ENCODE measurements at places on chromosomes 3 and 15. TPM values are rescaled to one million over a fixed set of nuclear protein-coding genes. Genes with fewer than 3 reads are reported as not detected.

- peak; percentile 27 for DNase-seq
These were observed 84.6 kb upstream of the COL6A5 start for GRCh38 chr3:130260918-130261317.

- peak; percentile 87 for DNase-seq
These were observed at the start of gene SNX22 for GRCh38 chr15:64151727-64152506. TSS of gene SNX22 (plus strand) at chr15:64151731. CDS start at chr15:64151776, 45 bp downstream.

DNA sequence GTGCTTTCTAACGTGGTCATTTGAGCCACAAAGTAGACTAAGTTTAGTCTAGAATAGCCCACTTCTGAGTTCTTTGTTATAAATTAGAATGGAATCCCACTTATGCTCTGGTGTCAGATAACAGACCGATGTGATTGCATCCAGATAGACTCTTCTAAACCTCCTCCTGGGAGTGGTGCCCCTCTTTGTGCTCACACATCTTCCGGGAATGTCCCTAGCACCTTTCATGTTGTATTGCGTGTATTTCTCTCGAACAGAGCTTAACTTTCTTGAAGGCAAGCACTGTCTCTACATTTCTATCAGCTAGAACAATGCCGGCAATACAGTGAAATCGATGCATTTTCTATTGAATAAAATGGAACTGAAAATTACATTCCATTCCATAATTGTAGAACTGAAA lies 23.0 kb downstream of the CP start:
- no peak for DNase-seq

DNA sequence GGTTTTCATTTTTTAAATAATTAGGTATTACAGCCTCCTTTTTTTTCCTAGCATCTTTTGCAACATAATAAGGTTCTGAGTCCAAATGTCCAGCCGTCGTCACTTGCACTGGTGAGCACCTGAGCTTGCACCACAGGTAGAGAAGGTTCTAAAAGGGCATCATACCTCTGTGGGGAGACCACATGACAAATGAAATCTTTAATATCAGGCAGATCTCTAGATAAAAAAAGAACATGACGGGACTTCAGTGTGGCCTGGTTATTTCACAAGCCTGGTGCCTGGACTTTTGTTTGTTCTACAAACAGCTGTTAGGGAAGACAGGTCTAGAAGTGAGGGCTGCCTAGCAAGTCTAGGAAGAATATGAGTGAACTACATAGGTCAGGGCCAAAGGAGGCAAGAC lies 3.6 kb downstream of the ZBED2 start:
- DNase-seq = peak; percentile 38

- peak; percentile 36 for DNase-seq
These were observed 36.9 kb downstream of the SENP8 start for GRCh38 chr15:72155003-72155621.

Gene IMPG2
- 0.36 TPM for total RNA-seq

DNA sequence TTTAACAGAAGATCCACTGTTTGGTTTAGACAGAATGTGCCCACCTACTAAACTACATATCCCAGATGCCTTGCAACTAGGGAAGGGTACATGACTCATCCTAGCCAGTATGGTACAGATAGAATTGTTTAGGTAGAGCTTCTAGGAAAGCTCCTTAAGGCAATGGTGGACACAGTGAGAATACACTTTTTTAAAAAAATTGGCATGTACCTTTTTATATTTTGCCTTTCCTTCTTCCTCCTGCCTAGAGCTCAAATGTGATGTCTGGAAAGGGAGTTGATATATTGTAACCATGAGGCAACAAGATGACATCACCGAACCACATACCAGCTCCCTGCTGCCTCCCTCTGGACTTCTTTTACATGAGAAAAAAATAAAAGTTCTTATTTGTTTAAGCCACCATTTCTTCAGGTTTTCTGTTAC lies 14.4 kb upstream of the C3orf80 start:
- peak; percentile 31 for DNase-seq

DNA sequence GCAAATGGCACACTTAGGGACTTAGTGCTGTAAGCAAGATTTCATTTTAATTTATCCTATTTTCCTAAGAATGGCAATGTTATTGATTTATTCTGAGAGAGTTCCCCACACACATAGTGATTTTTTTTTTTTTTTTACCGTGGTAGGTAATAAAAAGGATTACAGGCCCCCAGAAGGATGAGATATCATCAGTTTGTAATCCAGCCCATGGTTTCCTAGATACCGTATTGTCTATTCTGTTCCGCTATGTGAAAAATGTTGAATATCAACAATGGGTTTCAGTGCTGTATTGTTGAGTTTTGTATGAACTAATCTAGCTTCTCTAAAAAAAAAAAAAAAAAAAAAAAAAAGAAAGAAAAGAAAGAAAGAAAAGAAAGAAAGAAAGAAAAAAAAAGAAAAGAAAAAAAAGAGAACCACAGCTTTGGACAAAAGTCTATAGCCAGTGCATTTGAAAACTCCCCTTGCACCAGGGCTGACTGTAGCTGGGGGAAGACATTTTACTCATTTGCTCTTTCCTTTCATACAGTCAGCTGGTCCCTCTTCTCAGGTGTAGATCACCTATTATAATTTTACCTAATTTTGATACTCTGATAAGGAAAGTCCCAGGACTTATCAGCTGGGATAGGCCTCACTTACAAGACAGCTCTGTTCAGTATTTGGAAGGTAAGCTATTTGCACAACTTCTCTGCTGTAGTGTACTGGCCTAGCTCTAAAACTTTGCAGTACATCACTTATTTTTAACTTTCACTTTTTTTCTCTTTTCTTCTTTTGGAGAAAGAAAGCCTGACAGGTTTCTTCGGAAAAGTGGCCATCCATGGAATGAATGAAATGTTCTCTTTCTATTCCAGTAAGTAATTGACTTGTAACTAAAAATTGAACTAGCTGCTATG lies 101.4 kb upstream of the SOX2 start:
- DNase-seq = no peak

Gene GOLGA8G
- not detected for total RNA-seq

Gene FGD5
- under 0.01 TPM for total RNA-seq

Gene ARID3B
- total RNA-seq = 2.7 TPM

Gene CILP
- total RNA-seq = under 0.01 TPM

DNA sequence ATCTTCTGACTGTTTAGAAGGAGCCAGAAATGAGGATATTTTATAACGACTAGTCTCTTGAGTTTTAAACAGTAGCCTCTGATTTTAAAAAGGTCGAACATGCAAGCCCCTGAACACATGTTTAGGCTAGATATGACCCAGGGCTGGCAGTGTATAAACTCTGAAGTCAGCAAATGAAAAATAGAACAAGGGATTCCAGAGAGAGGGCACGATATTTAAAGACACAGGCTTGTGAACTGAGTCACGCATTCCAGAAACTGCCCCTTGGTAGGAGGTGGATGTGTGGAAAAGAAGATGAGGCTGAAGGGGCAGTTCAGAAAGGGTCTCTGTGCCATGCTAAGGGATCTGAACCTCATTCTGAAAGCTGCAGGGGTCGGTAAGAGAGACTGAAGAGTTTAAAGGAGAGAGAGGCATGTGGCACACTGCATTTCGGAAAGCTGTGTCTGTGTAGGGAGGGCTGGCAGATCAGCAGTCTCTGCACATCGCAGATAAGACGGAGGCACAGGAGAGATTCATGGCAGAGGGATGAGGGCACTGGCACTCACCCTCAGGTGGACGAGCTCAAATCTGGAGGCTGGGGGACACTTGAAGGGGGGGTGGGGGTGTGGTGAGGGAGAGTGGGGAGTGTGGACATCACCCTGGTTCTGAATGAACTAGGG lies 22.1 kb downstream of the ST8SIA2 start:
- no peak for DNase-seq

DNA sequence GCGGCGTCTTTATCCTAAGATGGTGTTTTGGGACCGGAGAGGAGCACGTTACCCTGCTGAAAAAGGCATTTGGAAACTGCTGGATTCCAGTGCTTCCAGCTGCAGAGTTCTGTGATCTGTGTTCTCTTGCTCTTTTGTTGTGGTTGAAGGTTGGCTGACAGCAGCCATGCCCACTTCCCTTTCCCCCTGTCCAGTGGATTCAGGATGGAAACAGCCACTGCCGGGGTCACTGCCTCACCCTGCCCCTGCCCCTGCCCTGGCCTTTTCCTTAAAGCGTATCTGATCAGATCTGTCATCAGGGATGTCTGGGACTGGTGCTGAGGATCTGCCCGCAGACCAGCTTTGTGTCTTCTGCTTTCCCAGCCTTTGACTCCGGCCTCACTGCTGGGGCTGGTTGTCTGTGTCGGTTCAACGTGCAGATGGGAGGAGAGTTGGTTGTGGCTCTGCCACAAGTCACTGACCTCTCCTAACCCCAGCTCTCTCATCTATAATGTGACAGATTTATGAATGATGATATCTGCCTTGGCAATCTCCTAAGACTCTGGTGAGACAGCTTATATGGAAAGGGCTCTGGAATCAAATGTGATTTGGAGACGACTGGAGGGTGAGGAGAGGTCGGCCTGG lies 219.4 kb upstream of the BHLHE40 start:
- no peak for DNase-seq

- no peak for DNase-seq
These were observed 133.7 kb upstream of the OSTN start for GRCh38 chr3:191065181-191065805.

Gene CCDC66
- total RNA-seq = 48.0 TPM

- no peak for DNase-seq
These were observed 9.5 kb upstream of the CCDC66 start for GRCh38 chr3:56547486-56547885.

Gene OXSM
- 10.9 TPM for total RNA-seq

DNA sequence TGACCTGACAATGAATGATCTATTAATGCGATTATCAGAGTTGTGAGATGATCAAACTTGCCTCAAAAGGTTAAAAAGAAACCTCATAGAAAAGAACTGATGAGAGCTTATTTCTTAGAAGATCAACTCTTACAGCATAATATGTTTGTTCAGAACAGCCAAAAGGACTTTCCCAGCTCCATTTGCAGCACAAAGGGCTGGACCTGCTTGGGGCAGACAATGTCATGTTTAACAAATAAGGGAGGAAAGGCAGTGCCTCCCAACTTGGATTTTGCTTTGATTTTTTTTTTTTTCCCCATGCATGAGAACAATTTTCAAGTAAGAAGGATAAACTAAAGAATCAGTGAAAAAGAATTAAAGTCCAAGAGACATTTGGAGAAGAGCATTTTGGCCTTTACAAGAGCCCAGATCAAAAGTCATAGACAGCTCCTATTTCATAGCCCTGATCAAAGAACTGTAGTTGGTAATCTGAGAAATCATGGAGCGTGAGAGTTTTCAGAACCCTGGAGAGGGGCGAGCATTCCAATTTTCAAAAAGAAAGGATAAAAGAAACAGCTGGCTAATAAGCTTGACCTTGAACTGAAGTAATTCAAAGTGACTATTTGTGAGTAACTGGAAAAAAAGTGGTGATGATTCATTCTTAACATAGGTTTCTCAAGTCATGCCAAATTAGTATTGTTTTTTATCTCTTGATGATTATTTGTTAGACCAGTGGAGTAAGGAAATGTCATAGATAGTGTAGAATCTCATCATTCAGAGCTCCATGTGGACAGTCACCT lies 136.0 kb upstream of the CFAP20DC start:
- no peak for DNase-seq

DNA sequence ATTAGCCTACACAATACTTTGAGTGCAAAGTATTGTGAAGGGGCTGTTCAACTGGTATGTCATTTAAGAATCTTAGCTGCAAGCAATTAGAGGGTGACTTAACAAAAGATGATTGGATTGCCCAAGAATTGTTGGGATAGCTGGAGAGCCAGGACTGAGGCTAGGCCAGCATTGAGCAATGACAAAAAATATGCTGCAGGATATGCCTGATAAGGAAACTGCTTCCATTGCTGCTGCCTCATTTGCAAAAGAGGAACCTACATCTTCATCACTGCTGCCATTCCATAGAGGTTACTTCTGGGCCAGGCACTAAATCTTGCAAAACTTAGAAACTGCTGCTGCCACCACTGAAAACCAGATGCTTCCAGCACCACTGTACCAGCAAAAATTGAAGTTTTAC lies 108.0 kb upstream of the TBC1D5 start:
- no peak for DNase-seq

- peak; percentile 11 for DNase-seq
These were observed 140.4 kb downstream of the NSMCE3 start for GRCh38 chr15:29129221-29129620.

DNA sequence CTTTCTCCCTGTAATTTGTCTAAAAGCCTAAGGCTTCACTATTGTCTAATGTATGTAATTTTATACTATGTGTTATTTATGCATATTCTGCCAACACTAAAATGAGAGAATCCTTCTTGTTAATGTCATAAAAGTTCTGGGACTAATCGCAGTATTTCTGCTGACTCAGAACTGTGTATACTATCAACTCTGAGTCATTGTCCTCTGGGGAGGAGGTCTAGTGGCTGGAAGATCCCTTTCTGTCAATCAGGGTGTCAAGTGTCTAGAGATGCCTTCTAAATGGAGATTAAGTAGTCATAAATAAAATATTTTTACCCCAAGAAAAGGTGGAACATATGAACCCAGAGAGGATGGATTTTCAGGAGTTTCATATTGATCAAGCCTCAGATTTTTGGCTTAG lies 473.4 kb downstream of the AGBL1 start:
- DNase-seq = no peak

Gene TPRG1
- total RNA-seq = 6.5 TPM

DNA sequence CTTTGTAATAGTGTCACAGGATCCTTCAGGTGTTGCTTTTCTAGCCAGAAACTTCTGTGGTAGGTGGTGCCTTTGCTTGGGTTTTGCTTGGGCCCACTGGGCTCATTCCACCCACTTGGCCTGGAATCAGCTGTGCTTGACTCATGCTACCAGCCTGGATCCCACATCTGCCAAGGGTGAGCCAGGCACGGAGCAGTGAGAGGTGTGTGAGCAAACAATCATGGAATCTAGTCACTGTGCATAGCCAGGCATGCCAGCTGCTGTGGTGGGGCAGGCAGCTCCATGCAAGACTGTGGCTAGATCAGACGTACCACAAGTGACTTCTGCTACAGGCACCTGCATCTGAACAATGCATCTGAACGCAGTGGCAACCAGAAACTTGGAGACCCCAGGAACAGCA lies 275.9 kb downstream of the UBE2E2 start:
- no peak for DNase-seq

DNA sequence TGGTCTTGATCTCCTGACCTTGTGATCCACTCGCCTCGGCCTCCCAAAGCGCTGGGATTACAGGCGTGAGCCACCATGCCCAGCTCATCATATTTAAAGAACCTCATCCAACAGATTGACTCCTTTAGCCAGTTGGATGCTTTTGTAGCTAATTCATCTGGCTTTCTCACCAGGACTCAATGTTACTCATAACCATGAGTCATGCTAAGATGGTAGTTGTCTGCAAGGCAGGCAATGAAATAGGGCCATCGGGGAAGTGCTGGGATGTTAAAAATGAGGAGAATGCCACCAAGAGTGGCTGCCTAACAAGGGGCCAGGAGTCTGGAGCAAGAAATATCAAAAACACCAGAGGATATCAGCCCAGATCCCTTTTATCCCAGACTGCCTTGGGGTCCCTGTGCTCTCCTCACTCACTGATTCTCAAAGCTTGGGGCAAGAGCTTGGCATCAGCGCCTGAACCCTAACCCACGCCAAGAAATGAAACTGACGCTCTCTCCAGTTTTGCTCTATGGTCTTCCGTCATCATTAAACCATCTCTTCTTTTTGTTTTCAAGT lies 7.4 kb upstream of the PCOLCE2 start:
- peak; percentile 94 for DNase-seq

Gene THSD4
- total RNA-seq = 15.6 TPM
